ENCODE measurements at places on chromosomes 7 and 10. TPM values are rescaled to one million over a fixed set of nuclear protein-coding genes. Genes with fewer than 3 reads are reported as not detected.

DNA sequence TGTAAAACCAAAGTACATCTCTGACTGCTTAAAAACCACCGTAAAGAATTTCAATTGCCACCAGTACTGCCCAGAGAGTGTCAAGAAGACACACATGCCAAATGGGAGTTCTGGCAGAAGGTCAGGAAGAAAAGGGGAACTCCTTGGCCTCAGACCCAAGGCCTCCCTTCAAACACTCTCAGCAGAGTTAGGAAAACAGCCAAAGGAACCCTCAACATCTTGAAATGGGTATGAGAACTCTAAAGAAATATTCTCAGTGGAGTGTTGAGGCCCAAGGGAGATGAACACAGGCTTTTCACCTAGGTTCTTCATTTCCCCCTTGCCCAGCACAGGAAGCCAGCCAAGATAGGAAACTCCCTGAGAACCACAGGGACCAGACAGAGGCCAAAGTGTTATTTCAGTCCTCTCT, 96.1 kb upstream of the ASAH2 start:
- DNase-seq = no peak

TEX36 gene
- not detected for total RNA-seq

UTF1 gene
- not detected for total RNA-seq

DNA sequence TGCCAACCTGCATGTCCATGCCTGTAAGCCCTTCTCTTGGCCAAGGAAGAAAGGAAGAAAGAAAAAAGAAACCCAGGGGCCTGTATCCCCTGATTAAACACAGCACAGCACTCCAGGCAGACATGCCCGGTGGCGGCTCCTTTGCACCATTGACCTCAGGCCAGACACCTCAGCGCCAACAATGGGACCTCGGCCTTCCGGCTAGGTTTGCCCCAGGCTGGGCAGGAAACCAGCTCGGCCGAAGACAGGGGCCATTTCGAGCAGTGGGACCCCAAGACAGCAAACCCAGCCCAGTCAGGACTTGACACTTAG, 2.8 kb downstream of the HOXA10 start:
- peak; percentile 69 for DNase-seq

PNLIPRP1 gene
- not detected for total RNA-seq

All from fibroblast of villous mesenchyme (primary cell).